ENCODE measurements at places on chromosomes 5 and 9.

DNA sequence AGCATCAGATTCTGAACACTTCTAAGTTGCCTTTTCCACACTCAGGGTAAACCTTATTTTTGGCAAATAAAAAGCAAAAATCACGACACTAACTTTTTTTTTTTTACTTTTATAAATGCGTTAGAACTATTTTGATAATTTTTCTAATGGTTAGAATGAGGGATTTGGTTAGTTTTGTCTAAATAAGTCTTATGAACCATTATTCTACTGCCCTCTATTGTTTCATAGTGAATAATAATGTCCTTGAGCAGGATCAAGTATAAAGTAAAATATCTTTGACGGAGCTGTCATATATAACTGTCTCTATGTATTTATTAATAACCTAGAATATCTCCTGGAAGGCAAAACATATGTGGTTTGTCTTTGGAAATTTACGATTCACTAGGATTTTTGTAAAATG lies 631.8 kb downstream of the GABRG2 start:
- DNase-seq = no peak

DNA sequence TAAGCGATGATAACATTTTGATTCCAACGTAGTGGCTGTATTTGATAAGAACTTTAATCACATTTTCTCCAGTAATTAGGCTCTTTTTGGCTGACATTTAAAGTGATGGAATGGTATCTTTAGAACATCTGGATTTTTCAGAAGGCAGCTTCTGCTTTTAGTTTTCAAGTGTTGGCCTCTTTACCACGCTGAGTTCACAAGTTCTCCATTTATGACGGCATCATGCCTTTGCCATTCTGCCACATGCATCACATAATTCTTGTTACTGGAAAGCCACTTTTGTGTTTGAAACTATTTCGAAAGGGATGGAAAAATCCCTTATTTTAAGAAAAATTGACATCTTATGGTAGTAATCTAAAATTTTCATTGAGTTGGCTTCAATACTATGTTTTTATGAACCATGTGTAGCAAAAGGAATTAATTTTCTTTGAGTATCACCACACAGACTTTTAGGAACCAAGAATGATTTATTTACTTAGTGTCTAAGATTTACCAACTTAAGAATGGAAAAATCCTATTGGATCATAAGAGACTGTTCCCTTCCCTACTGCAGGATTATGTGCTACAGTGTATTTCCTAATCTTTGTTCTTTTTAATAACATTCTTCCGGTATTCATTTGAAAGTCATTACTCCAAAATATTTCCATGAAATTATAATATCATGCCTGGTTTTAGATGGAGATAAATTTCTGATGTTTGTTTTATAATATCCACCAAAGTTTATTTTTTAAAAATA lies 344.2 kb downstream of the ADGRV1 start:
- DNase-seq = no peak

GRCh38 chr5:135386096-135386495 lies 12.9 kb downstream of the MACROH2A1 start:
- DNase-seq = no peak

DNA sequence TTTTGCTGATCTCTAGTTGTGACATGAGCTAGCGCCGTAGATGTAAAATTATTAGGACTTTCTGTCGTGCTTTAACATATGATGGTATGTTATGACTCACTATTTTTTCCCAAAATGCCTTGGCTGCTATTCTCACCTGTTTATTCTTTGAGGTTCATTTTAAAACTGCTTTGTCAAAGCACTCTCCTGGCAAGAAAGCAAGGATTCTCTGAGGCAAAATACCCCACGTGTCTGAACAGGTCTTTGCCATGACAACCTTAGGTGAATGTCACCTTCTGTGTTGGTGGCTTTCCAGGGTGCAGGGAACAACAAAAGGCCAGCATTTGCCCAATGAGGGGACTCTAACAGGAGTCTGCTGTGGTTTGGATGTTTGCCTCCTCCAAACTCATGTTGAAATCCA lies 30.6 kb upstream of the COL5A1 start:
- no peak for DNase-seq

DNA sequence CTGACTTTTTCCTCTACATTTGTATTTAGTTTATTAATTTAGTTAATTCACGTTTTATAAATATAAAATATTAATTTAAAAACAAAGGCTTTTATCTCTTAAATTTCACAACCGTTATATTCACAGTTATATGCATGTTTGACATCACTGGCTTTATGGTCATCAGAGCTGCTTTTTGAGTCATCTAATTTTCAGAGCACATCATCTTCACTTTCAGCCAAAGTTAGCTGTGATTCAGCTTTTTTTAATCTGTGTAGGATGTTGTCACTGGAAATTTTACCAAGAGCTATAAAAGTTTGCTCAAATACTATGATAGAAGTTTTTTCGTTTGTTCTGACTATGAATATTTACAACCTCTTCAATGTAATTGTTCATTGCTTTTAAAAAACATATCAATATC lies 12.4 kb downstream of the CDC37L1 start:
- DNase-seq = no peak
